ENCODE measurements at places on chromosomes 6 and 20.

DNA sequence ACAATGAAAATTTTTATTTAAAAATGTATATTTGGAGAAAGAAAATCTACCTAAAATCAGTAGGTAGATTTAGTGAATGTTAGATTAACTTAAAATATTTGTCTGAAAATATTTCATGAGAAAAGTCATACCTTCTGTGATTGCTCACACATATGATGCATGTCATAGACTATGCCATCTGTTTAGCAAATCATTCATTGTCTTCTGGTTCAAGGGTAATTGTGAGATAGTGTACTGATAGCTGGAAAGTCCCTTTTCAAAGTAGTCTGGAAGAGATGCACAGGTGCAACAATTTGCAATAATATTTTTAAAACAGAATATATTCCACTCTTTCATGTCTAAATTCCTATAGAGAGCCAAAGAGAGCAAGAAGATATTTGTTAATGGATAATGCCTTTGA lies 21.0 kb upstream of the RNF217 start:
- DNase-seq, result no peak

DNA sequence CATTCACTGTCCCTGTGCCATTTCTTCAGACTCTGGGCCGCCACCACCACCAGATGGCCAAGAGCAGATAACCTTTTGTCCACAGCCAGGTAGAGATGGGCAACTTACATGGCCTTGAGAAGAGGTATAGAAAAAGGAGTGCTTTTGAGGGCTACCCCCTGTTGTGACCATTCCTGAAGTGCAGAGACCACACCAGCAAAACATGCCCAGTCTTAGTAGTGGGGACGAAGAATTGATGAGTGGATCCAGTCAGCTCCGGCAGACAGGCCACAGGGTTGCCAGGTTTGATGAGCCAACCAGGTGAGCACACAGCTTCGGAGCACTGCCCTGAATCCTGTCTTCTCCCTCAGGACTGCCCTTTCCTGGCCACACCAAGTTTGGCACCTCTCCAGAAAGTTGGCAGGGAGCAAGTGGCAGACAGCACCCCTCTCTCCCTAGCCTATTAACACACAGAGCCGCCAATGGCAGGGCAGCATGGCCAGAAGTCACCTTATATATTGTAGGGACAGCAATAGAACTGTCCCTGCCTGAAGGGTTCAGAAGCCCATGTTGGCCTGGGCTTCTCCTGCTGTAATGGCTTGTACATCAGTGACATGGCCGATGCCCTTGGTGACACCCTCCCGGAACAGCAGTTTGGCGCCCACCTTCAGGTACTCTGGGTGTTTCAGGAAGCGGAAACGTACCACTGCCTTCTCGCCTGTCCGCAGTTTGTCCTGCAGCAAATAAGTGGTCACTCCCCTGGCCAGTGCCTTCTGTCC lies 7.8 kb downstream of the GTPBP2 start:
- DNase-seq, result no peak

DNA sequence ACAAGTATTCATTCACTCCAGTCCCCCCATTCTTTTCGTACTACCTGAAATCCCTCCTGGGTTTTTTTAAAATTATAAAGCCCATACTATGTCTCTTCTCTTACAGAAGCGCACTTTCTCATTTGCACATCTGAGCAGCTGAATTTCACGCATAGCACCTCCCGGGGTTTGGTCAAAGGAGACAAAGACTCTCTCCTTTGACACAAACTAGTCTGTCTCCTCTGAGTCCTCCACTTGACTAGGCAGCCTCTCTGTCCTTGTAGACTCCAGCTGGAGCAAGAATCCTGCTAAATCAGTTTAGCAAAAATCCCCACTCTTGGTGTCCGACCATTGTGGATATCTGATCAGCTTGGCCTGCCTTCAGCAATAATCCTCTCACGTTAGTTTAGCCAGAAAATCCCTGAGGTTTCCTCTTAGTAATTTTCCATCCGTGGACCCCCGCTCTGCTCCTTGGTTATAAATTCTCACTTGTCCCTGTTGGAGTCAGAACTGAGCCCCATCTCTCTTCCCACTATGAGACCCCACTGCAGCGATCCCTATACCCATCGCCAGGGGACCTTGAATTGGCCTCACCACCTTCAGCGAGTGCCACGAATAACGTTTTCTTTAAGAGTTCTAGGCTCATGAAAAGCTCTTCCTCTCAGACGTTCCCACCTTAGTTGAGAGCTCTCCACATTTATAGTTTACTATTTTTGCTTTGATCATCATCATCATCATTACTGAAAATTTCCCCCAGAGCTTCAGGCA lies 29.0 kb downstream of the PDYN start:
- DNase-seq, result no peak

DNA sequence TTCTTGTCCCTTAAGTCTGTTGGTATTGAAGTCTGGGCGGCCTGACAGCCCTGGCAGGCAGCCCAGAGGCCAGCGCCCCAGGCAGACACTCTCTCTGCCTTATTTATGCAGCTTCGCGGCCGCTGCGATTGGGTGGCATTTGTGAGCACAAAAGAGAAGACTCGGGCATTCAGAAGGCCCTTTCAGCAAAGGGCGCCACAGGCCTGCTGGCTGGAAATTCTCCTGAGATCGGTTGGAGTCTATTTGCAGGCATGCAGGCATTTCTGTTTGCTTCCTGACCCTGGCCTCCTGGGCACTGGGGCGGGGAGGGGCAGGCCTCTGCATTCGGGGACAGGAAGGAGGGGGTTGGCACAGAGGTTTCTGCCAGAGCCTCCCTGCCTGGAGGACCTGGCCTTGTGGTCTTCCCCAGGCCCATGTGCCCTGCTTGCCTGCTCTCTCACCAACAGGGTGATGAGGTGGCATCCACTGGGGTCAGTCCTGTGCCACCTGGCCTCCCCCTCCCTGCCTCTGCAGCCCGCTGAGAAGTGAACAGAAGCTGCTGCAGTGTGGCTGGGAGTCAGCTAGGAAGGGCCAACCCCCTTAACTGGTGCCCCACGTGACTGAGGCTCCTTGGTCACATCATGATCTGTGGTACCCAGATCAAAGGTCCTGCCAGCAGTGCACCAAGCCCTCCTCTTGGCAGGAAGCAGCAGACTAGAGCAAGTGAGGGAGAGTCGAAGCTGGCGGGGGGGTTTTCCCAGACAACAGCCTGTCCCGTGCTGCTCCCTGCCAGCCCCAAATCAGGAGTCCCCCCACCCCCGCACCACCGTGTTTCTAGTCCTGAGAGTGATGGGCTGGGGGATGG lies 16.6 kb upstream of the CCDC167 start:
- DNase-seq, result peak; percentile 95

GRCh38 chr20:19897891-19898290 lies 119.3 kb upstream of the NAA20 start:
- DNase-seq, result no peak

GRCh38 chr20:58228484-58229197 lies at the start of gene ANKRD60:
ANKRD60 (minus strand) TSS chr20:58228653; CDS start chr20:58228653, 0 bp downstream.
- DNase-seq, result peak; percentile 34

- DNase-seq, result no peak
Measured at GRCh38 chr6:61751986-61752385, 534.0 kb downstream of the KHDRBS2 start.

DNA sequence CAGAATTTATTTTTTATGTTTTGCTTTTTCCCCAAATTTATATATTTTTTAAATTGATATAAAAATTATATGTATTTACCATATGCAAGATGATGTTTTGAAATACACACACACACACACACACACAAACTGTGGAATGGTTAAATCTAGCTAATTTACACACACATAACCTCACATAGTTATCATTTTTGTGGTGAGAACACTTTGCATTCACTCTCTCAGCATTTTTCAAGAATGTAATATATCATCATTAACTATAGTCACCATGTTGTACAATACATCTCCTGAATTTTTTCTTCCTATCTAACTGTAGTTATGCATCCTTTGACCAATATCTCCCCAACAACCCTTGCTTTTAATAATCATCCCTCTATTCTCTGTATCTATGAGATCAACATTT lies 52.2 kb downstream of the GFRAL start:
- DNase-seq, result no peak

- DNase-seq, result no peak
Measured at GRCh38 chr6:87164004-87164403, 8.6 kb downstream of the ZNF292 start.

- peak; percentile 42 for DNase-seq
Measured at GRCh38 chr6:43269273-43270007, 26.2 kb downstream of the TTBK1 start.

DNA sequence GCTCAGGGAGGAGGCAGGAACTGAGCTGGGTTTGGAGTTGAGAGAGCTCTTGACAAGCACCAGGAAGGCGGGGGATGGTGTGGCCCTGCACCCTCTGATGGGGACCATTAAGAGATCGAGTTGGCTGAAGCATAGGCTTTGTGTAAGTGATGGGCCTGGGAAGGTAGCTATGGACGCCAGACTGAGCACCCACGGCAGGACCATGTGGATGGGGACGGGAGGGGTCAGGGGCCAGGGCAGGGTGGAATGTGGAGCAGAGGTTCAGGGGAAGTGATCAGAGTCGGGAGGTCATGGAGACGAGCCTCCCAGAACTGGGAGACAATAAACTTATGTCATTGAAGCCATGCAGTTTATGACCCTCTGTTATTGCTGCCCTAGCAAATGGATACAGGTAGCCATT lies 81.7 kb downstream of the PLG start:
- no peak for DNase-seq

- DNase-seq, result peak; percentile 10
Measured at GRCh38 chr6:43052842-43053544, 658 bp downstream of the CUL7 start.

DNA sequence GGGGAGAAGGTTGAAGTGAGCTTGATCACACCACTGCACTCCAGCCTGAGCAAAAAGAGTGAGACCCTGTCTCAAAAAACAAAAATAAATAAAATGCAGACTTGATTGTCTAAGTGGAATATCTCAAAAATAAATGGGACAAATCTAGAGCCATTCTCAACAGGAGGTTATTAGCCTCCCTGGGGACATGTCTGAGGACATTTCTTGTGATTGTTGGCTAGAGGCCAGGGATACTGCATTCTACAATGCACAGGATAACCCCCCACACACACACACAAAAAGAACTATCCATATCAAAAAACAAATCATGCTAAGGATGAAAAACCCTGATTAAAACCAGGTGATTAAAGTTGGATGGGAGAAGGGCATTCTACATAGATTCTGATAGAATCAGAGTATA lies 37.5 kb downstream of the FAM217A start:
- DNase-seq, result no peak

DNA sequence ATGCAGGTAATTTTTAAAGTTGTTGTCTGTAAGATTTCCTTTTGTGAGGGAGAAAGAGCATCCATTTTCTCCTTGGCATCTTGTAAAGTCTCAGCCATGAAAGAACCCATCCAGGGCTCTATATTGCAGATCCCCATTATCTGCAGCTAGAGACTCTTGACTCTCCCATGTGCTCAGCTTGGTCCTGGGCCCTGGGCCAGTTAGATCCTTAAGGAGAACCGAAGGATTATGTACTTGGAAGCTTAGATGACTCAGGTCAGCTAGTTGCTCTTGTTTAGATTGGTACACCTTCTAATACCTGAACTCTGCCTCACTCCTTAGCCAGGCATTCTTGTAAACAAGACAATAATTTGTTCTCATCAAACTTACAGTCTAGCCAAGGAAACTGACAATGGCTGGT lies 1617.6 kb downstream of the KHDRBS2 start:
- no peak for DNase-seq

- DNase-seq, result no peak
Measured at GRCh38 chr6:125732398-125732797, 17.0 kb upstream of the HEY2 start.

DNA sequence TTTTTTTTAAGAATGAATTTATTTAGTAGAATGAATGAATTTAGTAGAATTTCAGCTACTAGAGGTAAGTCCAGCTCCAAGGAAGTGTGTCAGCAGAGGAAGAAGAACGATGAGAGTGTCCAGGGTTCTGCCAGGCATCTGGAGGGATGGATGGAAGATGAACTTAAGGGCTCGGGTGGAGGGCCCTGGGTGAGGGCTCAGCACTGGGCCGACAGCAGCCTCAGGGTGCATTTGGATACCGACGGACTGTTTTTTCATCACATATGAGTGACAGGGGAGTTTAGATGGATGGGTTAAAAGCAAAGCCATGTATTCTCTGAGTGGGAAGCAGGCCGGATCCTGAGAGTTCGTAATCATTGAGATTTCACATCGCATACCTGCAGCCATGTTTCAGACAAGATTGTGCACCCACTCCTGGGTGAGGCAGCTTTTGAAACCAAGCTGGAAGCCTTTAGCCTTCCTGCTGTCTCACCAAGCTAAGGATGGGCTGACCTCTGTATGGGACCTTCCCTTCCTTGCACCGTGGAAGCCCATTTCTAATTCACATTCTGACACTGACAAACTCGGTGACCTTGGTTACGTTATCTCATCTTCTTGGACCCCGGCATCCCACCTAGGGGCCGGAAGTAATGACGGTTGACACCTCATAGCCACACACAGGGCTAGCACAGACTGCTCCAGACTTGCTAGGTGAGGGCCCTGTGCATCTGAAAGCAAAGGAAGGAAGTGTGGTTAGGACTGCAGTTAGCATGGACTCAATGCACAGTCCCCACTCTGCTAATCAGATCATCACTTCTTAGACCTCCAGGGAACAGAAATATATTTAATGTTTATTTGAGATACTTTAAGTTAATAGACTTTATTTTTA lies 228.5 kb downstream of the SLC24A3 start:
- DNase-seq, result no peak

DNA sequence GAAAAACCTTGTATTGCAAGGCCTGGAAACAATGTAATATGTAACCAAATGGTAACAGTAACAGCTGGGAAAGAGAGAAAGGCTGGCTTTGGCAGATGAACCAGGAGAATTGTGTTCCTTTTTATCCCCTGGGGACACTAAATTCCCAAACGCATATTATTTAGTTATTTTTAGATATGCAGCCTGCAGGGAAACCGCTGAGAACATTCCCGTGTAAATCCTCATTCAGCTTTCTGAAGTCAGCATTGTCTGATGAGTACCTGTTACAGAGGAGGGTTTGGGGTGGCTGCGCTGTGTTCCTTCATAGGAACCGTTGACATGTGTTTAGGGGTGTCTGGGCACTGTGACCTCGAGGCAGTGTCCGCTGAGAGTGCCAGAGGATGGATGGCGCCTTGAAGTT lies 101.3 kb downstream of the SMOC2 start:
- DNase-seq, result no peak

- no peak for DNase-seq
Measured at GRCh38 chr6:22036699-22037098, 260.1 kb downstream of the PRL start.

GRCh38 chr6:170203212-170203611 lies 87.7 kb downstream of the DLL1 start:
- no peak for DNase-seq

DNA sequence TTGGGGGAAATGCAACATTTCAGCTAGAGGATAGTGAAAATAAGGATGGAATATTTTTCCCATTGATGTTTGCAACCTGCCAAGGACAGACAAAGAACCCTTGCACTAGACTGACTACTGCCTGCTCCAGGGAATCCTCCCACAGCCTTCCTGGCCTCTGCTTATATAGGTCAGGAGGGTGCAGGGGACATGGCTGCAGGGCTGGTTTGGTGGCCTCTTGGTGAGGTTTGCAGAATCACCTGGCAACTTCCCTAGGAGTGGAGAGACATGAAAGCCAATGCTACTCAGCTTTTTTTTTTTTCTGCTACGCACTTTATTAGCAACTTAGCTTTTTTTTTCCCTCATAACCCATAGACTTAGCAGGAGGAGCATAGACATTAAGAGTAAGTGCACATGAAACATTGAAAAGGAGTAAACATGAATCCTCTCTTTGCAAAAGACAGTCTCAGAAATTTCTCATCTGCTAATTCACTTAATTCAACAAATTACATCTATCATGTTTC lies 39.8 kb upstream of the CDYL start:
- no peak for DNase-seq
